Fibroblast of lung (primary cell): ENCODE measurements at places on chromosomes 6 and 20.

- no peak for DNase-seq
These were observed 35.9 kb upstream of the MYLIP start for GRCh38 chr6:16092990-16093389.

DNA sequence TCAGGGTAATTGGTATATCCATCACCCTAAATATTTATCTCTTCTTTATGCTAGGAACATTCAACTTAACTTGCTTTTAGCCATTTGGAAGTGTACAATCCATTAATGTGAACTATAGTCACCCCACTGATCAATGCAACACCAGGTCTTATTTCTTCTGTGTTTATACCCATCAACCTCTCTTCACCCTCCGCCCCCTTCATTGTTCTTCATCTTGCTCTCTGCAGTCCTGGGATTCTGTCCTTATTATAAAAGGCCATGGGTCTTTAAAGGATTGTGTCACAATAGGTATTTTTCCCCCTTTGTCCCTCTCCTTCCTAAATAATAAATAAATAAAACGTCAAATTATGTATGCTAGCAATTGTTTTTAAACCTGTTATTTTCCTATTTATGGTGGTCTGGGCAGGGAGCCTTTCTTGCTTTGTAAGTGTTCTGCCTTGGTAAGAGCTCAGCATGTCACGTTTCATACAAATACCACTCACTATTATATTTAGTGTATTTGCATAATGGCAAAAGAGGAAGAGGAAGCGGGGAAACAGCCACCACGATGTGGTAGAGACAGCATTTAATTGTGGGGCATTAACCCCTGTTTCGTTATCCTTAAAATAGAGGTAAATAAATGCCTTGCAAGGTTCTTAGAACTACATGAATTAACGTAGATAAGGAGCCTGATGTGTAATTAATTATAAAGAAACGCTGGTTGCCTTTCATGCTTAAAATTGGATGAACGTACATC lies 1.9 kb downstream of the ABRACL start:
- DNase-seq, result no peak

- DNase-seq, result peak; percentile 49
These were observed 86.4 kb downstream of the ADGRG6 start for GRCh38 chr6:142387997-142388815.

- peak; percentile 29 for DNase-seq
These were observed 1.2 kb downstream of the IFNGR1 start for GRCh38 chr6:137217801-137218472.

DNA sequence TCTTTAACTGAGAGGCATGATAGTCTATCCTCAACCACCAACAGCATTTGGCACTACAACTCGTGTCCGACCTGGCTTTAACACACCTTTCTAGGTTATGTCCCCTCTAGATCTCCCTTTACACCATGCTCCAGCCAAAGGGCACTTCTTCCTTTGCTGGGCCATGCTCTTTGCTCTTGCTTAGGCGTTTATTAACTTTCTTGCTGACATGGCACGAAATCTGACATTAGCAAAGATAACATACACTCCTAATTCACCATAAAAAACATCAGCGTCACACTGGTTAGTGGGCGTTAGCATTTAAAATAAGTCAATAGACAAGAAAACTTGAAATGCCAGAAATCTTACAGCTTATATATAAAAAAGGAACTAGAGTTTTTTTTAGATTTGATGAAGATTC lies 47.3 kb upstream of the ADGRG6 start:
- no peak for DNase-seq

GRCh38 chr6:10613077-10613476 lies 81.3 kb downstream of the C6orf52 start:
- peak; percentile 84 for DNase-seq

DNA sequence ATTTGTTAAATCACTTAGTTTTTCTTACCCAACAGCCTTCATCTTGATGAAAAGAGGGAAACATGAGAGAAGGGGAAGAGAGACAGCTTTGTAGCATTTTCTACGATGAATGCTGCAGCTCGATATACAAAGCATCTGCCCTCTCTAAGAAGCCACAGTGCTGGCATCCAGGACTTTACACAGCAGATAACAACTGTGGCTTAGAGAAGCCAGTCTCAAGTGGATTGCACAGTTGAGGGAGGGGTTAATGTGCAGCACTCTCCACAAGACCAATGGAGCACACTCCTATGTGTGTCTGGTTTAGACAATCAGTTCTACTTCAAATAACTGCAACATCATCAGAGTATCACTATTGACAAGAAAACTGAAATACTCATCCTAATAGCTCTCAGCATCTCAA lies 5.8 kb downstream of the C6orf120 start:
- no peak for DNase-seq

GRCh38 chr6:140201787-140202458 lies 827.5 kb upstream of the CITED2 start:
- no peak for DNase-seq

GRCh38 chr6:69012211-69012610 lies 377.1 kb downstream of the ADGRB3 start:
- DNase-seq, result no peak

- DNase-seq, result peak; percentile 72
These were observed 37.3 kb downstream of the IPCEF1 start for GRCh38 chr6:154319231-154319858.

GRCh38 chr20:53001498-53002301 lies 29.5 kb downstream of the TSHZ2 start:
- DNase-seq, result peak; percentile 90

DNA sequence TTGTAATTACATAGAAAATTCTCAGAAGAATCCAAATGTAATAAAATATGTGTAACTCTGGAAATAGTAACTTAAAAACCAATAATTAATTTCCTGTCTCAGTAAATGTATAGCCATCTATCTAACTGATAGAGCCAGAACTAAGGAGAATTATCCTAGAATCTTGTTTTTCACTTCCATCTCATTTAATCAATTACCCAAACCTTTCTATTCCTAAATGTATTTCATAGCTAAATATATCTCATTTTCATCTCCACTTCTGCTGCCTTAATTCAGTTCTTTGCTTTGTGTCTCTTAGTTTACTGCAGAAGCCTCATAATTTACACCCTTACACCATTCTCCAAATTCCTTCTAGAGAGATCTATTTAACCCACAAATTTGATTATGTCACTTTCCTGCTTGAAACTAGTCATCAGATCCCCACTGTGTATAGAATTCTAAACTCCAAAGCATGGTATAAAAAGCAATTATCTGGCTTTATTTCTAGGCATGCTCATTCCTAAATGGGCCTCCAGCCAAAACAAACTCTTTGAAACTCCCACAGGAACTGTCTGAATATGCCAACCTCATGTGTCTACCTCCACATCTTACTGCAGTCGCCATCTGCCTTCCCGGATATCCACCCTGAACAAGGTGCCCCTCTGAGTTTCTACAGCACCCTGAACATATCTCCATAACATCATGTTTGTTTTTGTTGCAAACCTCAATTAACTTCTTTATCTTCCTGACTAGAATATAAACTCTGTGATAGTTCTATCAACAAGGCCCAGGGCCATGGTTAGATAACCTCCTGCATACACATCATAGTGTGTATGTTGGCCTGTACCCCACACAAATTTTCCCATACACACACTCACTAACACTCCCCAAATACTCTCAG lies 70.5 kb upstream of the ADTRP start:
- no peak for DNase-seq

GRCh38 chr20:19557291-19557690 lies 200.8 kb upstream of the RIN2 start:
- DNase-seq, result no peak

DNA sequence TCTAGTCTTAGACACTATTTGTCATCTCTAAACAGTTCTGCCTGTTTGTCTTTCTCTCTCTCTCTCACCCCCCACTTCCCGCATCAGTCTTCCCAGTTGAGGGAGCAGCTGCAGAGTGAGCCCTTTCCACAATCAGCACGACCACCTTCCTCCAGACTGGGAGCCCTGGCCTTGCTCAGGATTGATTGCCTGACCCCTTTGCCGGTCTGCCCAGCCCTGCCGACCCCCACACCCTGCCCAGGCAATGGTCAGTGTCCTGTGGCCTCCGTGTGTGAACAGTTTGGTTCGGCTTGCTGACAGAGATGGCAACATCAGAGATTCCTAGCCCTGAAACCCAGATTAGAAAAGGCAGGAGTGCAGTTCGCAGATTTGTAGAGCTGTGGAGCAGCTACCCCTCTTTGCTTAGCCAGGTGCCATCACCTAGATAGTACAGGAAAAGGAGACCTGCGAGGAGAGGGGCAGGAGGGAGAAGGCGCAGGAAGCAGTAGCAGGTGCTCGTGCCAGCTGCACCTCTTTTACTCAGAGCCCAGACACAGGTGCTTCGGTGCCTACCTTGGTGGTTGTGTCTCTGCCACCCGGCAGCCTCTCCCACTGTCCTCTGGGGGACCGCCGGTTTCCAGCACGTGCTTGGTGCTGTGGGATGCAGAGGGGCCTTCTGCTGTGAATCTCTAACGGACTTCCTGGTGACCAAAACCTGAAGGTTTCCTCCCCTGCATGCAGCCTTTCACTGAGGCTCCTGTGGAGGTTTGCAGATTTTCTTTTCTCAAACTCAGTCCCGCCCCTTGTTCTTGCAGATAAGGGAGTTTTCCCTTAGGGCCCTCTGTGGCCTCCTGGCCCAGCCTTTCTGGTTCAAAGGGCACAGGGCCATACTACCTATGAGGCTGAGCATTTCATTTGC lies 92.4 kb downstream of the SCML4 start:
- DNase-seq, result no peak

GRCh38 chr6:118758946-118759345 lies 107.6 kb upstream of the CEP85L start:
- no peak for DNase-seq

DNA sequence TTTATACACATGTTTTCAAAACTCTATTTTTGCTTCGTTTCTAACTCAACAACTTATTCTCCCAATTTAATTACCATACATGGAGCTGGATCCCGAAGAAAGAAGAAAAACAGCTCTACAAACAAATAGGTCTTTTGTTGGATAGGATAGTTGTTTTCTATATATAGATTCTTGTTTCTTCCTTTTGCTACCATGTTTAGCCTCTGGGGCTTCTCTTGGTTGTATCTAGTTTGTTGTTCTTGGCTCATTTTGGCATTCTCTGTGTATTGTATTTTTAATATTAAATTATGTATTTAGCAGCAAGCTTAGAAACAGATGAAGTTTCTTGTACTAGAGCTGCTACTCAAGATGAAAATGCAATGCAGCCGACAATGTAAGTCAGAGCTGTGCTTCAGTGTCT lies 60.9 kb downstream of the PLCB4 start:
- no peak for DNase-seq

DNA sequence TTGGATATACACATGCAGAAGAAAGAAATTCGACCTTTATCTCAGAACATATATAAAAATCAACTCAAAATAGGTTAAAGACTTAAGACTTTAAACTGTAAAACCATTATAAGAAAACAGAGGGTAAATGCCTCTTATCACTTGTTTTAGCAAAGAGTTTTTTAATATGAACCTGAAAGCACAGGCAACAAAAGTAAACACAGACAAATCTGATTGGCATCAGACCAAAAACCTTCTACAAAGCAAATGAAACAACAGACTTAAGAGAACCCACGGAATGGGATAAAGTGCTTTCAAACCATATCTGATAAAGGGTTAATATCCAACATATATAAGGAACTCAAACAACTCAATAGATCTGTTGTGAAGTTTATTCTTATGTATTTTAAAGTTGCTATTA lies 309.9 kb upstream of the OPRM1 start:
- no peak for DNase-seq

DNA sequence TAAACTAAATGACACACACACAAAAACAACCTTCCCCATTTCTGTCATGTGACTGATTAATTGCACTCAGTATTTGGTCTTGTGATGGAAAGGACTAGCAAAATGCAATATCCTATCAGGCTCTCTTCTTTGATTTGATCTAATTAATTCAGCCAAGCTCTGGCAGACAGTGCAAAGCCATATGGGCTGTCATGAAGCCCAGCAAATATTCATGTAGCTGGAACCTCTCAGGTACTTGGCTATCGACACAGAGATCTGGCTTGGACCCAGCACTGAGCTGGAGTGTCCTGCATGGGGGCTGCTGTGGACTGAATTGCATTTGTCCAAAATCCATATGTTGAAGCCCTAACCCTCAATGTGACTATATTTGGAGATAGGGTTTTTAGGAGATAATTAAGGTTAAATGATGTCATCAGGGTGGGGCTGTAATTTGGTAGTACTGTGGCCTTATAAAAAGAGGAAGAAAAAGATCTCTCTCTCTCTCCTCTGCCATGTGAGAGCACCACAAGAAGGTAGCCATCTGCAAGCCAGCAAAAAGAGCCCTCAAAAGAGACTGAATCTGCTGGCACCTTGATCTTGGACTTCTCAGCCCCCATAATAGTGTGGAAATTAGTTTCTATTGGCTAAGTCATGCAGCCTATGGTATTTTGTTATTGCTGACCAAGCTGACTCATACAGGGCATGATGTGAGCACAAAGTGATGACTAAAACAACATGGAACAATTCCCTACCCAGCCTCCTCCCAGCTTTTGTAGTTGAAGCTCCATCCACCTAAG lies 77.1 kb downstream of the STMND1 start:
- peak; percentile 59 for DNase-seq

- no peak for DNase-seq
These were observed 862.3 kb upstream of the FLRT3 start for GRCh38 chr20:15199698-15200097.

DNA sequence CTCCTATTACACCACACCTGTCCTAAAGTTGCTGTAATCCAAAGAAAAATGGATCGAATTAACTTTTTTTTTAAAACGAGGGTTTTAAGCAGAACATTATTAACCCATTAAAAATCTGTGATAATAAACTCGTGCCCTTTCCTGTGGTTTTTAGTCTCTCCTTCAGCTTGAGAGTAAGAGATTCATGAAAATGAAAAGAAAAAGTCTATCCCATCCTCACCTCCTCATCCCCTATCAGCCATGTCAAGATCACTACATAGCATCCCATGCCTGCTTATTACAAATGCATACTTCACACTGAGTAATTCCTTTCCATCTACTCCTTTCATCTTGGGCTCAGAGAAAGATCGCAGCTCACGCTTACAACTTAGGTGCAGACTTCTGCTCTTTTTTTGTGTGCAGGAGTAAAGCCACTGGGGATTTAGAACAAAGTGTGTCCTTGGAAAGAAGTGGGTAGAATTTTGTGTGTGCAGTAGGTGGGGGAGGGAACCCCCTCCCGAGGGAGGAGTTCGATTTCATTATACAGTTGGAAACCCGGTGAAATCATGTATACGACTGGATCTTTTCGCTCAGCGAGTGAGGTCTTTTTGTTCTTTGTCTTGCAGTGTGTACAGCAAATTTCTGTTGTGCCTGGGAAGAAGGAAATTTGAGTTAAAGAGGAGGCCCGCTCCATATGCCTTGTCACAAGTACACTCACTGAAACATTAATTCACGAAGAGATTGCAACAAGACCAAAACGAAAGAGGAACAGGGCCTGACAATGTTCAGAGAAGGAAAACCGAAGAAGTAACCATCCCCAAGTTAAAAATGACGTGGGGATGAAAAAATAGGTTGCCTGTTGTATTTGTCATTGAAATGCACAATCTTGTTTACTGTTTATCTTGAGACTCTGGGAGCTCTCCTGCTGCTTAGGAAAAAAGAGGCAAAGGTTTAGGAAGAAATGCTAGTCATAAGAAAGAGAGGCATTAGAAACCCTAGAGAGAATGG lies 146.5 kb upstream of the ZNF217 start:
- peak; percentile 54 for DNase-seq
